Activated naive CD4-positive, alpha-beta T cell (primary cell): ENCODE measurements at places on chromosomes 2 and 18.

DNA sequence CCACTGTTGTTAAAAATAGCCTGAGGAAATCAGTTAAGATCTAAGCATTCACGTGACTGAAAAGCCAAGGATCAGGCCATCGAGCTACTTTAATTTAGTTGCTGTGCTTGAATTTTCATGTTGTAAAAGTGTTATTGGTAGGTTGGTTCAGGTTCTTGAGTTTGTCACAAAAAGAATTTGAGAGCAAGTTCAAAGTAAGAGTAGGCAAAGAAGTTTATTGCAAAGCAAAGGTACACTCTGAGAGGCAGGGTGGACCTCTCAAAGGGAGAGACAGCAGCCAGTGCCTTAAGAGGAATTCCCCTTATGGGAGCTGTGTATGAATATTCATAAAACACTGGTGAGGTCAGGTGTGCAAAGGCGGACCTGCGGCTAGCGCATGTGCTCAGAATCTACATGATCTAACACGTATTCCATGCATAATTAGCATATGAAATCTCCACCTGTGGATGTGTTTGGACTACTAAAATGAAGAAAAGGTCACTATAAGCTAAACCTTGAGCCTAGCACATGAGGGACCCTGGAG lies 236.5 kb downstream of the NDUFA10 start:
- no peak for DNase-seq

DNA sequence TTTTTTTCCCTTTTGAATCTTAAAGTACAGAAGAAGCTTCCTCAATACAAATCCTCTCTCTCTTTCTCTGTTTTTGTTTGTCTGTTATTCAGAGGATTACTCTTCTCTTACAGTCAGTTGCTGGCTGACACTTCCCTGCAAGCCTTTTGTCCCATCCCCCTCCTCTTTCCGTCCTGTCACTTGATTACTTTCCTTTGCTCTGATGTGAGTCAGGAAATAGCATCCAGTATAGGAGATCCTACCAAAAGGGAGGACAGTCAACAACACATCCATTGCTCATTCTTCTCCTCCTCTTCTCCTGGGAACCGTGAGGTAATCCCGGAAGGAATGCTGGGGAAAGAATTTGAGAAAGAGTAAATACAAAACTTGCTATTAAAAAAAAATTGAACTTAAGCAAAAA lies 79.3 kb upstream of the SCN7A start:
- no peak for DNase-seq

GRCh38 chr2:67604360-67604759 lies 207.2 kb downstream of the ETAA1 start:
- DNase-seq = no peak

DNA sequence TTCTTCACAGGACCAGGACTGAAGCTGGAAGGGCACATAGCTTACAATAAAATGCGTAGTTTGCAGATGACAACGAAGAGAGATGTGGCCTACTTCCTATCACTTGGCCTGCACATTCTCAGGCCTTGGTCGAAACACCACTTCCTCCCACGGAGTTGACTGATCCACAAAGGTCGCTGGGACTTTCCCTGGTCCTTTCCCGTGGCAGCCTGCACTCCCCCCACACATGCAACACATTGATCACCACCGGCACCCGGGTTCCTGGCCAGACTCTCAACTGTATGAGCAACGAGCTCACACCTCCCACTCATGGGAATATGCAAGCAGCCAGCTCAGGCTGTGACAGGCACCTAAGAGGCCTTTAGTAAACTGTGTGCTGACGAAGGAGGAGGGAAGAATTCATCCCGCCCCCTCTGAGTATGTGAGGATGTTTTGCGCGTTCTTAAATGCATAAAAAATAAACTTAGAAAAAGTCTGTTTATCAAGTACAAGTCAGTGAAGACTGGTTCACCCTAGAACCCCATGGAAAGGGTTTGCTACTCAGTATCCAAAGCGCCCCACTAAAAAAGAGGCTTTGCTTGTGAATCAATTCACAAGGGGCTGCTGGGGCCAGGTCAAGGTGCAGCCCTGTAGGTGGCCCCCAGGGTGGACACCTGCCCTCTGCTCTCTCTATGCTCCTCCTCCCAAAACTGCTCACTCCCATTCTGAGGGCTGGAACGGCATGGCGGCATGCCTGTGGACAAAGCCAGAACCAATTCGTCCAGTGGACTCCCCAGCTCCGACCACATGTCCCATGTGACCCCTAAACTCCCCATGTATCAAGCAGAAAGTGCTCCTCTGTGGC lies 154.3 kb downstream of the EIPR1 start:
- DNase-seq = peak; percentile 41

GRCh38 chr2:166238176-166238575 lies 110.4 kb upstream of the SCN1A start:
- DNase-seq = no peak

GRCh38 chr2:112634153-112634873 lies 11.4 kb upstream of the SLC20A1 start:
- no peak for DNase-seq

- DNase-seq = no peak
These were observed 227.9 kb downstream of the CDH2 start for GRCh38 chr18:27948986-27949385.

GRCh38 chr2:43524177-43524965 lies 71.5 kb downstream of the THADA start:
- DNase-seq = no peak

- DNase-seq = no peak
These were observed 13.8 kb downstream of the CELF4 start for GRCh38 chr18:37551846-37552245.

- no peak for DNase-seq
These were observed 71.3 kb upstream of the TCF7L1 start for GRCh38 chr2:85061896-85062295.

DNA sequence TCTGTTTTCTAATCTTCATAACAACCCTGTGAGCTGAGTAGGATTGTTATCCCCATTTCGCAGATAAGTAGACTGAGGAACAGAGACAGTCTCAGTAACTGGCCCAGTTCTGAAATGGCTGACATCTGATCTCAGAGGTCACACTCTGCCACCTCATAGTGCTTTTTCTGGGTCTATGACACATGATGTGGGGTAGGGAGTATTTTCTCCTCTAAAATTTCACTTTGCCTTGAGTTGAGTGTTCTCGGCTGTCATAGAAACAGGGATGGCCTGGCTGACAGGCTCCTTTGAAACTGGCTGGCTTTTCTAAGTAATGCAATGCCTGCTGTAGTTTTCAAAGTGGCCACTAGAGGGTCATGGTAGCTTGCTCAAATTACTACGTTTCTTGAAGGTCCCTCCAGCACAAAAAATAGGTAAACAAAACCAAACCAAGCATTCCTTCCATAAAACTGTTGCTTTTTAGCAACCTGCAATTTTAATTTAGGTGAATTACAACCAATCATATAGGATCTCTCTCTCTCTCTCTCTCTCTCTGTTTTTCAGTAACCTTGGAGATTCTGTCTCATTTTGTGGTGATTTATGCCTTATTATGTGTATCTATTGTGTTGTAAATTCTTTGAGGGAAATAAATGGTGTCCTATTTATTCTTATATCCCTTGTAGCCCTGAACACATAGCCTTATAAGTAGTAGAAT lies 84.2 kb upstream of the TTN start:
- DNase-seq = peak; percentile 20

GRCh38 chr2:45813003-45813941 lies 161.8 kb downstream of the PRKCE start:
- DNase-seq = no peak

DNA sequence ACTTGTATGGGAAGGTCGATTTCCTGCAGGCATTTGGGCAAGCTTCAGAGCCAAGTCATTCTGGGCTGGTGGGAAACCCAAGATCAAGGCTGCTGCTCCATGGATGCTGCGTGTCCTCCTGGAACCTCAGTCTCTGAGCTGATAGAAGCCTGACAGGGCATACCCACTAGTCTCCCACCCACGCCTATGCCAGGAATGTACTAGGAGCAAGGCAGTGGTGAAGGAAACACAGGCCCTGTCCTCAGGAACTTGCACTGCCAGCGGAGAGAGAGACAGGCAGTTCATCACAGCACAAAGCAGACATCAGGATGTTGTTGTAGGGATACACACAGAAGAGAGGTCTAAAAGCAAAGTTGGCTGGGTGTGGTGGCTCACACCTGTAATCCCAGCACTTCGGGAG lies 84.2 kb downstream of the PLB1 start:
- DNase-seq = no peak

DNA sequence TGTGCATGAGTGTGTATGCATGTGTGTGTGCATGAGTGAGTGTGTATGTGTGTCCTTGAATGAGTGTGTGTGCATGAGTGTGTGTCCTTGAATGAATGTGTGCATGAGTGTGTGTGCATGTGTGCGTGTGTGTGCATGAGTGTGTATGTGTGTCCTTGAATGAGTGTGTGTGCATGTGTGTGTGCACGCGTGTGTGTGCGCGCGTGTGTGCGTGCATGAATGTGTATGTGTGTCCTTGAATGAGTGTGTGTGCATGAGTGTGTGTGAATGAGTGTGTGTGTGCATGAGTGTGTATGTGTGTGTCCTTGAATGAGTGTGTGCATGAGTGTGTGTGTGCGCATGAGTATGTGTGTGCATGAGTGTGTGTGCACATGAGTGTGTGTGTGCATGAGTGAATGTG lies 271.9 kb downstream of the RNF144A start:
- DNase-seq = no peak

GRCh38 chr2:188956961-188957360 lies 17.2 kb upstream of the COL3A1 start:
- DNase-seq = no peak

DNA sequence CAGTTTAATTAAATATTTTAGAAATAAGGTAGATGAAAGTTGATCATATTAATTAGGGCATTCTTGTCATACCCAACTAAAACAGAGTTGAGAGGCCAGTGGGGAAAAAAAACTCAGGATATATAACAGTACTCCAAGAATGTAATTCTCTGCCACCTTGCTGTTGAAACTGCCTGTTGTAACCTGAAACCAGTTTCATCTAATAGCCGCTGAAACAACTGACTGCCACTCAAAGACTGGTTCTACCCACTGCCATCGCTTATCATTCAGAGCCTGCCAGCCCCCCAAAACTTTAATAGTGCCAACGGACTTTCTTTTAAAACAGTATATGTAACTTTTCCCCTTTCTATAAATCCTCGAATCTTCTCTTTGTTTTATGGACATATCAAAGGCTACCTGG lies 37.7 kb upstream of the FSIP2 start:
- no peak for DNase-seq

DNA sequence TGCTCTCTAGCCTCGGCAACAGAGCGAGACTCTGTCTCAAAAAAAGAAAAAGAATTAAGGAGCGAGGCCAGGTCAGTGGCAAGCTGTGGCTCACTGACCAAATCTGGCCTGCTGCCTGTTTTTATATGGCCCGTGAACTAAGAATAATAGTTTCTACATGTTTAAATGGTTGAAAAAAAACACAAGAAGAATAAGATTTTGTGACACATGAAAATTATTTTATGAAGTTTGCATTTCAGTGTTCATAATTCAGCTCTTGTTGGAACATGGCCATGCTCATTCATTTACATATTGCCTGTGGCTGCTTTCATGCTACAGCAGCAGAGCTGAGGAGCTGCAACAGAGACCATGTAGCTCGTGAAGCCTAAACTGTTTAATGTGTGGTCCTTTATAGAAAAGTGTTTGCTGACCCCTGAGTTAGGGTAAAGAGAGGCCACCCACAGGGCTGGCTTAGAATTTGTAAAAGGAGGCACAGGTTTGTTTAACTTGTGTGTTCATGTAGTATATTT lies 59.5 kb downstream of the MFSD6 start:
- no peak for DNase-seq

GRCh38 chr2:238166391-238167343 lies 7.9 kb downstream of the ERFE start:
- DNase-seq = no peak

DNA sequence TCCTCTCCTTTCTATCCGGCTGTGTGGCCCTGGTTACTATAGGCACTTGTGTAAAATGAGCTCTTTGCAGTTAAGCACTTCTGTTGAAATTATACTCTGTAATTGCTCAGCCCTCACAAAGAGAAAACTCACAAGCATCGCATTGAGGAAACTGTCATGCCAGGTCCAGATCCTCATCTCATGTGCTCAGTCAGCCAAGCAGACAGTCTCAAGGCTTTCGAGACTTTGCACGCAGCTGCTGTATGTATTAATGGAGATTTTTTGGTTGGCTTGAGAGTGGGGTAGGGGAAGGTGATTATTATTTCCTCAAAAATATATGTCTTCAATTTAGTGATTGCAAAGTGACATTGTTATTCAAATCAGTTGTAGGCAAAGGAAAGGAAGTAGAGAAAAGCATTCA lies 33.0 kb upstream of the PHLPP1 start:
- no peak for DNase-seq

DNA sequence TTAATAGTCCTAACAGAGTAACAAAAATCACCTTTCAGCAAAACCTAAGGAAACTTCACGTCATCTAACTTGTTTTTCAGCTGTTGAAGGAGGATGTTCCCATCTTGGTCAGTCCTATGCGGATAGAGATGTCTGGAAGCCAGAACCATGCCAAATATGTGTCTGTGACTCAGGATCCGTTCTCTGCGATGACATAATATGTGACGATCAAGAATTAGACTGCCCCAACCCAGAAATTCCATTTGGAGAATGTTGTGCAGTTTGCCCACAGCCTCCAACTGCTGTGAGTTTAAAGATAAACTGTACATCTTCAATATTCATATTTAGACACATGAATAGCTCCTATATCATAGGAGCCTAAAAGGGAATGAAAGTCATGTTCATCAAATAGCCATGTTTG lies 10.5 kb downstream of the COL3A1 start:
- DNase-seq = no peak

- DNase-seq = no peak
These were observed 47.0 kb downstream of the SLC9A4 start for GRCh38 chr2:102520009-102520408.

DNA sequence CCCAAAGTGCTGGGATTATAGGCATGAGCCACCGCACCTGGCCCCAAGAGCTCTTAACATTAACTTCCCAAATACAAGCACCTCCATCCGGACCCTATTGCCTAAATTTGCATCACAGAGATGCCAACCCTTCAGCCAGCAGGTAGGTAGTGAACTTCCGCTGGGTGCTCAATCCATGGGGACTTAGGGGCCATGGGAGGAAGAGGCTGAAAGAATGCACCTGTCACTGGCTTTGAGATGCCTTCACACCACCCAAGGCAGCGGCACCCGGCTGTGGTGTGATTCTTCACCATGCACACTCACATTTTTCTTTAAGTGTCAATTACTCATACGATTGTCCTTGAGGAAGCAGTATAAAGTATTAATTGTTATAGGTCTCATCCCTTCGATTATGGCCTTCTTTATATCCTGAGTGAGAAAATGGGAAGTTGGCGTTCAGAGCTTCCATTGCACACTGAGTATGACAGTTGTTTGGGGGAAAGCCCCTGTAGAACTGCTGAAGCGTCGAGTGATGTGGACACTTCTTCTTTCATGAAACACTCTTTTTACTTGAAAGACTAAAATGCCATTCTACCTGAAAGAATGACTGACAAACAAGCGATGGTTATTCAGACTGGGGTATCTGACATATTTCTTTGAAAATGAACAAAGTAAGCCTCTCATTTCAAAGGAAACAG lies 51.8 kb upstream of the BIN1 start:
- DNase-seq = no peak

GRCh38 chr18:3236470-3236869 lies 11.1 kb upstream of the MYL12A start:
- no peak for DNase-seq
